ENCODE measurements at places on chromosomes 12 and 14.
A peak's percentile ranks its signal among the peaks of the same experiment; 100 is the strongest.

- DNase-seq, result no peak
Observed at GRCh38 chr14:101554991-101555668, 6.2 kb upstream of the DIO3 start.

DNA sequence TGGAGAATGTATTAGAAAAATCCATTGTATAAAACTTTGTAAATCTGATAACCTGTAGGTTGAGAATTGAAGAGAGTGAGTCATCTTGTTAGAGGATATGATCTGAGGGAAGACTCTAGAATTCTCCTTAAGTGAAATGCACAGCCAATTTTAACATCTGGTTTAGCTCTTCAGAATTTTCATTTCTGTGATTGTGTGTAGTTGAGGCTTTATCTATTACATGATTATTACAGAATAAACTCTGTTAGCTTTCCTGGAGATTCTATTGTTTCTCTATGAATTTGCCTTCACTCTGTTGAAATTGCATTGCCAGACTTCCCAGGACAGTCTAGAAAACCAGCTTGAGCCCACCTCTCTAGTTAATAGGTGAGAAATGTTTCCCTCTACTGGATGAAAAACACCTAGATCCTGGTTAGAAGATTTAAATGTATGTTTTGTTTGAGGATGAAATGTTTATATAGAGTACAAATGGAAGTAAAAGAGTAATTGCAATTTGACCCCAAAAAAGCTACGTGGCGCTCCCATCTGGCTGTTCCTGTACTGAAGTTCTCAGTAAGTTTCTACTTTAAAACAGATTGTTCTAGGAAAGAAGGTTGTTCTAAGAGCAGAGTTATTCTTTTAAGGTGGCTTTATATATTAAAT lies 2.9 kb downstream of the NUDT4 start:
- no peak for DNase-seq

DNA sequence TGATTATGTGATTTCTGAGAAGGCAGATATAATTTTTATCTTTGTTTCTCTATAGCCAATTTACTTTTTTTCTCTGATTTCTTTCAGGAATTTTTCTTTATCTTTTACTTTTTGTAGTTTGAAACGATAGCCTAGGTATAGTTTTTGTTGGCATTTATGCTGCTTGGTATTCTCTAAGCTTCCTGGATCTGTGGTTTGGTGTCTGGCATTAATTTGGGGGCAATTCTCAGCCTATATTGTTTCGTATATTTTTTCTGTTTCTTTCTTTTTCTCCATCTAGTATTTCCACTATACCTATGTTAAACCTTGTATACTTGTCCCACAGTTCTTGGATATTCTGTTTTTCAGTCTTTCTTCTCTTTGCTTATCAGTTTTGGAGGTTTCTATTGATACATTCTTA lies 45.0 kb downstream of the CRADD start:
- no peak for DNase-seq

DNA sequence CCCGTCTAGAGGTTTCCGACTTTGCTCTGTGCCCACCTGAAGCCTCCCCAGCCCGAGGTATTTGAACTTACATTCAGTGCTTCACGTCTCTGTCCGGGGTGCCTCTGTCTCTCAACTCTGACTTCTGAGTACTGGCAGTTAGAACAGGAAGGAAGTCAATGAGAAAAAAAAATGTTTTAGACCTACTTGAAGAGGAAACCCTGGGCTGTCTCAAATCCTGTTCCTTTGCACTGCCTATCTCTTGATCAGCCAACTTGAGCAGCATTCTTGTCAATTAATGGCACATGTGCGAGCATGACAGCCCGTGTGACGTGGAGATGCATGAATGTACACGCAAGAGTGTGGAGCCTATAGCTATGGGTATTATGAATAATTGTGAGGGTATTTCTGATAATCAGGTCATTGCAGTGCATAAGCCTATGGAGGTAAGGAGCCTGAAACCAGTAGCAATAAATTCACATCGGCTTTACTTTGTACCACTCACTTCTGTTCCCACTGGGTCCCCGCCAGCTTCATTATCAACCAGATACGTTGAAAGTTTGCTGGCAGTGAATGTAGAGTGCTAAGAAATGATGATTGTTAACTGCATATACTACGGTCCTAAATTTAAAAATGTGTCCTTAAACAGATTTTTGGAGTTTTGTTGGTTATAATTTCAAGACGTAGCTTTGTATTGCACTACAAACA lies at the start of gene ARHGDIB:
Gene ARHGDIB (minus strand): TSS at position 136 of the 687 bp plus-strand sequence. CDS start 10,889 bp downstream, outside the sequence.
- DNase-seq, result no peak

DNA sequence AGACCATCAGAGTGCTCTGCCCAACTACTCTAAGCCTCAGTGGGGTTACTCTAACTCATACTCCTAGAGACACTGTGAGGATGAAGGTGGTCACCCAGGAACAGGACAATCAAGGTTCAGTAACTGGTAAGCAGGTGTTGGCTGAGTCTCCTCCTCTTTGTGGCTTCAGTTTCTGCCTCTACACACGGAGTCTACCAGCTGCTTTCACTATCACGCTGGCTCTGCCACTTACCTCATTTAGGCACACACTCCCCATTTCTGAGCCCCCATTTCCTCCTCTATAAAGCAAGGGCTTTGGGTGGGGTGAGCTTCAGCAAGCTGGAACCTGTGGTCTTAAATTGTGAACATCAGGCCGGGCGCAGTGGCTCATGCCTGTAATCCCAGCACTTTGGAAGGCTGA lies 7.3 kb upstream of the TCHP start:
- no peak for DNase-seq

DNA sequence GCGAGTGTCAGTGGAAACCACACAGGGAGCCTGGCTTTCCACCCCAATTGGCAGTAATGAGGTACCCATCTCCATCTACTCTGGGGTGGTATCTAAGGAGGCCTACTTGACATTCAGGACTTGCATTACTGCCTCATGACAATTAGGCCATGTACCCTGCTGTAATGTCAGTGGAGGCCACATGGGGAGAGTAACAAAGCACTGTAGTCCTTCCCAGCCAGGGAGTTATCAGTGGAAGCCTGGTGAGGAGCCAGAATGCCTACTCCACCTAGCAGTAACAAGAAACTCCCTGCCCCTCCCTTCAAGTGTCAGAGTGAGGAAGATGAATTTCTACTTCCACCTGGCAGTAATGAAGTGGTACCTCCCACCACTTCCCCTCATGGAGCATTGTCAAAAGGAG lies 12.5 kb downstream of the TIMM9 start:
- DNase-seq, result no peak

- DNase-seq, result peak; percentile 47
Observed at GRCh38 chr12:13071305-13072280, 27.4 kb downstream of the FAM234B start.

DNA sequence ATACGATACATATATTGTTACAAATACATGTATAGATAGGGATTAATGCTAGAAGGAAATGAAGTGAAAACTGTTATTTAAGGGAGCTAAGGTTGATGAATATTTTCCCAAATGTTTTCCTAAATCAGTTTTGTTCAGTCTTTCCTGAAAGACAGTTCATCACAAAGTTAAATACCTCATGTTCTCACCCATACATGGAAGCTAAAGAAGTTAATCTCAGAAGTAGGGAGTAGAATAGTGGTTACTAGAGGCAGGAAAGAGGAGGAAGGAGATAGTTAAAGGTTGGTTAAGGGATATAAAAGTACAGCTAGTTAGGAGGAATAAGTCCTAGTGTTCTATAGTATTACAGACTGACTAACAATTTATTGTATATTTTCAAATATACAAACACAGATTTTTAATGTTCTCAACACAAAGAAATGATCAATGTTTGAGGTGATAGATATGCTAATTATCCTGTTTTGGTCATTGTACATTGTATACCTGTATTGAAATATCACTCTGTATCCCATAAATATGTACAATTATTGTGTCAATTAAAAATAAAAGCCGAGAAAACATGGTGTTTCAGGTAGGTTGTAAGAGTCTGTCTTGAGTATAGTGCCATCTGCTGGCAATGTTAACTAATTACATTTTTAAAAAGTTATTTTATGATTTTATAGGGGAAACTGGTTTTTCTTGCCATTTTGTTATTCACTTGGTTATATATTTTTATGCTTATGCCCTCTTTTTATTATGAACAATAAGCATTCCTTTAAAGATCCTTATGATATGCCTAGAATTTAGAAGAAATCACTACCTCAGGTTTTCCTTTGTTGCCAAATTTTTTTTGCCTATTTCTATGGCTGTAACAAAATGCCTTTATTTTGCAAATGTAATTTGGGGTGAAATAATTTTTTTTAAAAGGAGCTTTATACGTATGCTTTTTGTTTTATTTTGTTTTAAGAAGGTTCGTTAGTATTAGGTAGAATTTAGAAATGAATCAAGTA lies 26.9 kb downstream of the ZDHHC17 start:
- no peak for DNase-seq
